ENCODE measurements at places on chromosomes 2 and 18. TPM values are rescaled to one million over a fixed set of nuclear protein-coding genes. Genes with fewer than 3 reads are reported as not detected.

TUBA3E gene
- not detected for total RNA-seq

NMS gene
- total RNA-seq = not detected

RPE gene
- total RNA-seq = 88.2 TPM

FN1 gene
- 4,893 TPM for total RNA-seq

CHRNG gene
- not detected for total RNA-seq

TEKT4 gene
- not detected for total RNA-seq

G6PC2 gene
- total RNA-seq = not detected

TWSG1 gene
- total RNA-seq = 48.5 TPM

AGAP1 gene
- total RNA-seq = 4.6 TPM

COLEC11 gene
- 0.50 TPM for total RNA-seq

STPG4 gene
- not detected for total RNA-seq

CYP27C1 gene
- not detected for total RNA-seq

DUSP28 gene
- 3.4 TPM for total RNA-seq

OTX1 gene
- 0.17 TPM for total RNA-seq

GALNT5 gene
- total RNA-seq = 9.5 TPM

IL1R2 gene
- 0.50 TPM for total RNA-seq

SULT1C4 gene
- 0.50 TPM for total RNA-seq

MTERF4 gene
- 24.7 TPM for total RNA-seq

IL37 gene
- total RNA-seq = not detected

C2orf66 gene
- not detected for total RNA-seq

KCNE4 gene
- 2.0 TPM for total RNA-seq

CNTNAP5 gene
- total RNA-seq = not detected

RNF125 gene
- total RNA-seq = 0.30 TPM

CCDC85A gene
- total RNA-seq = 0.15 TPM

PSMD1 gene
- total RNA-seq = 82.1 TPM

FSHR gene
- total RNA-seq = not detected

GAL3ST2 gene
- not detected for total RNA-seq

CDC42EP3 gene
- 41.9 TPM for total RNA-seq

B4GALT6 gene
- 3.0 TPM for total RNA-seq

ALPG gene
- total RNA-seq = not detected

KCMF1 gene
- 32.0 TPM for total RNA-seq

RBM43 gene
- 4.2 TPM for total RNA-seq

FEV gene
- not detected for total RNA-seq

PROM2 gene
- total RNA-seq = 0.17 TPM

NRP2 gene
- total RNA-seq = 22.7 TPM

ESPNL gene
- 5.2 TPM for total RNA-seq

IL1B gene
- total RNA-seq = 0.45 TPM

SIX2 gene
- under 0.01 TPM for total RNA-seq

RND3 gene
- total RNA-seq = 42.9 TPM

PRSS56 gene
- total RNA-seq = not detected

CHMP1B gene
- total RNA-seq = 25.6 TPM

DNAJC5G gene
- not detected for total RNA-seq

SLC11A1 gene
- under 0.01 TPM for total RNA-seq

COLEC12 gene
- 14.8 TPM for total RNA-seq

CAD gene
- total RNA-seq = 58.7 TPM

ALKAL2 gene
- total RNA-seq = not detected

POTEJ gene
- not detected for total RNA-seq

GPAT2 gene
- 2.5 TPM for total RNA-seq

GPR75 gene
- 0.67 TPM for total RNA-seq

STAT4 gene
- total RNA-seq = under 0.01 TPM

RTP5 gene
- total RNA-seq = not detected
